ENCODE measurements at places on chromosomes 7 and 10.

DNA sequence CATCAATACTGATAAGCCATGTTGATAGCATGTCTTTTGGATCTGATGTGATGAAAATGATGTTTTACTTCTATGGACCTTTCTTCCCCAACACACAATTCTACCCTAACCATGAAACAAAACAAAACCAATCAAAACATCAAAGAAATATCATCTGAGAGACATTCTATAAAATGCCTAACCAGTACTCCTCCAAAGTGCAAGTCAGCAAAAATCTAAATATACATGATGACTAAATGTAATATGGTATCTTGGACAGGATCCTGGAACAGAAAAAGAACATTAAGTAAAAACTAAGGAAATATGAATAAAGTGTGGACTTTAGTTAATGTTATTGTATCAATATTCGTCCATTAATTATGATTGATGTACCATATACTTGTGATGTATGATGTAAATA lies 625.1 kb downstream of the MAGI2 start:
- DNase-seq, result no peak

- DNase-seq, result peak; percentile 61
Observed at GRCh38 chr10:88207121-88207546, 343.7 kb downstream of the PTEN start.

DNA sequence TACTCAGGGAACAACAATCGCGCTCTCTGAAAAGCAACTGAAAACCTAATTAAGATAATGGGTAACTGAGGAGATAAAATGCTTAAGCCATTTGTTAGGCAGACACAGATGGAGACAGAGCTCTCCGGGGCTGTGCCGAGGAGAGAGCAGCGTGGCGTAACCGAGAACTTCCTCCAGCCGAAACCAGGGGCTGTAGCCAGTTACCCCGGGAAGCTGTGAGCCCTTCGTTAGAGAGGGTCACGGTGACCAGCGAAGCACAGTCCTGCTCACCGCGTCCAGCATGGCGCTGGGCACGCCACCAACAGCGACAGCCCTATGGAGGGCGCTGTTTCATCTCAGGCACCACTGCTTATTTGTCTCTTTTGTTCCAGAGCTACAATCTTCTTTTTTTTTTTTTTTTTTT lies 16.1 kb downstream of the PAPOLB start:
- no peak for DNase-seq

DNA sequence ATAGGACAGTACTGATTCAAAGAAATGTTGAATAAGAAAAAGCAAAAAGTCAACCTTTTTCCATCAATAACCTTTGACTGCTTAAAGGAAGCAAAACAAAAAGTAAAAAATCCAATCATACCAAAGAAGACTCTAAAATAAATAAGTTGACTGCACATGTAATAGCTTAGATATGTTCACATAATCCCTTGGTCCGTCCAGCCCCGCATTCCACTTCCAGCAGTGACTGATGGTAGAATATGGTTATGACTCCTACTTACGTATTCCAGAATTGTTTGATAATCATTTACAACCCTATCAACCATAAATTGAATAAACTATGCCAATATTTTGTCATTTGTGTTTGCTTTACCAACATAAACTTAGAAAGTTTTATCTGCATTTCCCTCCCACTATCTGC lies 77.9 kb downstream of the CTNNA3 start:
- DNase-seq, result no peak

- no peak for DNase-seq
Observed at GRCh38 chr10:95691281-95691680, 2.4 kb downstream of the TCTN3 start.

DNA sequence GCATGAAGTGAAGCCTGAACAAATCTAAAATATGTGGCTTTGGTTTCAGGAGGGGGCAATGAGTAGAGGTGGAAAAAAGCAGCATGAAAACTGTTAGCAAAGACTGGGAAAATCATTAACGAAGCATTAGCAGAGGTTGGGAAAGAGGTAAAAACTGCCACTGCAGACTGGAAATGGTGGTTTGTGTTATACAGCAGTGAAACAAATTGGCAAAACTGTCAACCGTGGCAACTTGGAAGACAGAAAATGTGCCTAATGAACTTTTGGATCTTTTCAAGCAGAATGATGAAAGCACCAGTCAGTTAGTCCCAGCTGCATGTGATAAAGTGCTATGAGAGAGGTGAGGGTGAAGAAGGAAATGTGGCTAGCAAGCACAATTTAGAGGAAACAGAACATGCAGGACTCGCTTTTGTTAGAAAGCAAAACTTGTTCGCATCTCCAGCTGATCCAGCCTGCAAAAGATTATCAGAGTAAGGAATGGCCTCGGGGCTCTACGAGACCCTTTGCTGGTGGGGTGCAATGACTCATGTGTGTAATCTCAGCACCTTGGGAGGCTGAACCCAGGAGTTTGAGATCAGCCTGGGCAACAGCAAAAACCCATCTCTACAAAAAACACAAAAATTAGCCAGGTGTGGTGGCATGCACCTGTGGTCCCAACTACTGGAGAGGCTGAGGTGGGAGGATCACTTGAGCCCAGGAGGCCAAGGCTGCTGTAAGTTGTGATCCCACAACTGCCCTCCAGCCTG lies 45.7 kb downstream of the SKIDA1 start:
- DNase-seq, result no peak

- DNase-seq, result peak; percentile 75
Observed at GRCh38 chr10:75042292-75042974, 69.0 kb upstream of the SAMD8 start.

- DNase-seq, result no peak
Observed at GRCh38 chr10:60335708-60336107, 54.0 kb downstream of the ANK3 start.

DNA sequence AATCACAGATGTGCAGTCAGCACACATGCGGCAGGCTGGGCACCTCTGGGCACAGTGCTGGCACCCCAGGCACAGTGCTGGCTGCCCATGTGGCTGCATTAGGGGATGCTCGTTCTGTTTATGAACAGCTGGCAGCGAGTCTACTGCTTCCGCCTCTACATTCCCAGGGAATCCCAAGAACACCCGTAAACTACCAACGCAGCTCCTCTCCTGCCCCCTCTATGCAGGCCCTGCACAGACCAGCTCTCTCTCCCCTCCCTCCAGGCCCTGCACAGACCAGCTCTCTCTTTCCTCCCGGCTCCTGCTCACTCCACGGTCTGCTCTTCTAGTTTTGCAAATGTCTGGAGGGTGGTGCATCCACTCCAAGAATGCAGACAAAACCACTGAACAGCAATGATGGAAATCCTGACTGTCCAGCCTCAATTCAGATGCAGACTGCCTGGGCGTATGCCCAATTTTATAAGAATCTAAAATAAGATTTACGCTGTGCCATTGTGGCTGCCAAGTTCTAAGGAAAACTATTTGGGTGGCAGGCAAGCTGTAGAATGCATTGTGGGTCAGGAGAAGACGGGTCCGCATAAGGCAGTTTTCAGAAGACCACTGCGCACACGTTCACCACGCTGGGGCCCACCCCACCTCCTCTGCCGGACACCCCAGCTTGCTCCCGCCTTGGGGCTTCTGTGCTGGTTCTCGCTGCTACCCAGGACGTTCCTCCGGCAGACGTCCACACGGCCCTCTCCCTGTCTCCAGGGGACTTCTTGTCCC lies 234.6 kb downstream of the ZMYND11 start:
- peak; percentile 83 for DNase-seq

GRCh38 chr10:52918714-52919305 lies 146.2 kb upstream of the MBL2 start:
- no peak for DNase-seq

GRCh38 chr10:75654772-75655171 lies 223.3 kb downstream of the LRMDA start:
- DNase-seq, result no peak

DNA sequence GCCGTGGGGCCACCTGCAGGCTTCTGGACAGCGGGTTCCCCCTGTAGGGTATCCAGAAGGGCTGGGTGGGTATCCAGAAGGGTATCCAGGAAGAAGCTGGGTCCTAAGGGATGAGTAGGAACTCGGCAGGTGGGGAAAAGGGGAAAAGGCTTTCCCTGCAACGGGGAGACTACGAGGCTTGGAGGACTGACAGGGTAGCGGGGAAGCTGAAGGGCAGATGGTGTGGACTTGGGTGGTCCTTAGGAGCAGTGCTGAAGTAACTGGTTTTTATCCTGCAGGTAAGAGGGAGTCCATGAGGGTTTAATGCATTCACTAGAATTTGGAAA lies 525 bp downstream of the UBE2D4 start:
- DNase-seq, result no peak

GRCh38 chr7:71506822-71507221 lies 374.9 kb downstream of the GALNT17 start:
- DNase-seq, result no peak

- DNase-seq, result no peak
Observed at GRCh38 chr7:114931656-114932011, 9.7 kb downstream of the MDFIC start.

- no peak for DNase-seq
Observed at GRCh38 chr7:25968205-25968993, 183.6 kb upstream of the NFE2L3 start.

DNA sequence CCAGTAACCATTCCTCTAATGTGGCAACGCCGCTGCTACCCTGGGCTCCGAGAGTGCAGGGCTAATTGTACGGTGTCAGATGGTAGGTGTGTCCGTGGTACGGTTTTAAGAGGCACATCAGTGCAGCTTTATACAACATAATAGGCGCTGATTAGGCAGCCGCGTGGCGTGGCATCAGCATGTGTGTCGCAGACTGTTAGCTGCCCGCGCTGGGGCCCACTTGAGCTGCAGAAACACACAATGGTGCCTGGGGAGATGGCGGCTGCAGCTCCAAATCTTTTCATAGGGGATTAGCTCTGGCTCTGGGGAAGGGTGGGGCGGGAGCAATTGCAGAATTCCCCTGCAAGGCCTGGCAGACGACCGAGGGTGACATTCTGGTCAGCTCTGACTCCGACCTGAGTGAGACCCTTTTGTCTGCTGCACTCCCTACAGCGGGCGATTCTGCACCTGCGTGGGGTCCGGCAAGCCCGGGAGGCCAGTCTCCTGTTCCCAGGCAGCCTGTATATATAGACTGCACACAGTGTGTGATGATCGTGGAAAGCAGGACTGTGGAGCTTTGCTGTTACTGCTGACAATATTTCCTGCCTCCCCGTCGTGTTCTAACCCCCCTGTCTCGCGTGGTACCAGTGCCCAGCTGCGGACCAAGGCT lies 722.7 kb upstream of the CELF2 start:
- DNase-seq, result no peak

GRCh38 chr10:130109796-130110245 lies 809 bp downstream of the C10orf143 start:
- DNase-seq, result peak; percentile 78

- DNase-seq, result no peak
Observed at GRCh38 chr10:97150616-97151015, 35.1 kb downstream of the SLIT1 start.

GRCh38 chr7:116249969-116250553 lies 39.7 kb downstream of the TES start:
- DNase-seq, result no peak

DNA sequence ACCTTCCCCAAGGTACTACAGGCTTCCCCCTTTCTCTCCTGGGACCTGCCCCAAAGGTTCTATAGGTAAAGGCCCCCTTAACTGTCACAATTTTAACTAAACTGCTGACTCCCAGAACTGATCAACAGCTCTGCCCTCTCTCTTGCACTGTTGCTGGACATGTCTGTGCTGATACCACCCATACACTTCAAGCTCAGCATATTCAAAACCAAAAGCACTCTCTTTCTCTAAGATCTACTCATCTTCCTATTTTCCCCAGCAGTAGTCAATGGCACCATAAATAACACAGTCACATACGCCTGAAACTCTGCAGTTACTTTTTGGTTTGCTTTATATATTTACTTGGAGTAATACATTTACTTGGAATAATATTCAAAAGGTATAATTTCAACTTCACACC lies 12.3 kb downstream of the OSBPL3 start:
- DNase-seq, result no peak

GRCh38 chr7:50560865-50561351 lies 4.3 kb downstream of the DDC start:
- DNase-seq, result no peak

- DNase-seq, result no peak
Observed at GRCh38 chr7:121510302-121510701, 114.2 kb upstream of the FAM3C start.

- DNase-seq, result peak; percentile 25
Observed at GRCh38 chr7:20172736-20173334, 44.3 kb downstream of the MACC1 start.

GRCh38 chr7:81457852-81458522 lies 311.9 kb downstream of the HGF start:
- DNase-seq, result no peak

- peak; percentile 64 for DNase-seq
Observed at GRCh38 chr10:16828114-16828568, 10.9 kb upstream of the RSU1 start.

- DNase-seq, result no peak
Observed at GRCh38 chr10:1635340-1635739, 102.0 kb downstream of the ADARB2 start.

GRCh38 chr7:8254667-8255066 lies 7.3 kb downstream of the ICA1 start:
- no peak for DNase-seq

GRCh38 chr10:78416031-78417011 lies 382.7 kb downstream of the RPS24 start:
- DNase-seq, result peak; percentile 22

- DNase-seq, result no peak
Observed at GRCh38 chr10:9097206-9097990, 1042.9 kb downstream of the GATA3 start.

GRCh38 chr10:112313911-112314310 lies 30.7 kb downstream of the TECTB start:
- DNase-seq, result no peak

DNA sequence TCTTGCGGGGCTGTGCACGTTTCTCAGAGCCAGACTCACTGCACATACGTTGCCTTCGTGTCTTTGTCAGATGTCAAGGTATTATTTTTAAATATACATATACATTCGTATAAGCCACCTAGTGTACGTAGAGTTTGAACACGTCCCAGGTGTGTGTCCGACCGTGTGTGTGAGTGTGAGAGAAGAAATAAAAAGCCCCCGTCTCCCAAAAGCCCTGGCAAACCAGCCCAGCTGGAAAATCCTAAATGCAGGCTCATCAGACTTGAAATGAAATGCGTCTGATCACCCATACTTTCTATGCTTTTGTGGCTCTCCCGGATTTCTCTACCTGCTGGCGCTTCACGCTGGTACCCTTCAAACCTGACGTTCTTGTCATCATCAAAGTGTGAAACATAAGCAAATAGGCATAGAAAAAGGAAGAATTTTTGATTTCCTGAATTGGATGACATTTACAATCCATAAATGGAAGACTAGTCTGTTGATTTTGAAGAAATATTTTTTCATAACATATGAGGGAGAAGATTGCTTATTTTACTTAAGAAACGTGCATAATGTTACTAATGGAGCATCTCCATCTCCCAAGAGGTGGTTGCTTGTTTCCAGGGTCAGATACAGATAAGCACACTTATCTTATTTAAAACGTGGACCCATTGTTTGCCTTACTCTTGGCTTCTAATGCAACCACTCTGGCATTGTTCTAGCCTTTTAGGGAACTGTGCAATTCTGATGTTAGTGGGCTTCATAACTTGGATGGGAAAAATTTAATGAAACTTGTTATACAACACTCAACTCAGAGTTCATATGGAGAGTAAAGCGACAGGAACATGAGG lies 971 bp downstream of the PRKG1 start:
- DNase-seq, result no peak

- DNase-seq, result no peak
Observed at GRCh38 chr10:75905490-75905889, 474.1 kb downstream of the LRMDA start.

- DNase-seq, result no peak
Observed at GRCh38 chr7:120272701-120273475, at the start of gene KCND2. Gene KCND2, plus strand, starts transcription at chr7:120273175.

- no peak for DNase-seq
Observed at GRCh38 chr7:101198476-101198875, 2.4 kb downstream of the MOGAT3 start.

All from fibroblast of skin of left quadriceps (primary cell).